Thyroid gland (tissue), 4 donors: ENCODE measurements at places on chromosomes 5 and 9.

- no peaks in the 10 kb centered on the region for H3K36me3 ChIP-seq
- H3K4me1 ChIP-seq, result peaks cover 3% of the 10 kb centered on the region
- H3K4me3 ChIP-seq, result no peak overlapping the region
- H3K27me3 ChIP-seq, result no peaks in the 10 kb centered on the region
- no peak for DNase-seq
- no peak overlapping the region for H3K27ac ChIP-seq
These were observed 64.9 kb upstream of the HSPB3 start for GRCh38 chr5:54390539-54391031.

GRCh38 chr5:16140417-16140816, 39.2 kb downstream of the MARCHF11 start:
- no peak overlapping the region for H3K27ac ChIP-seq
- DNase-seq, result no peak
- H3K4me1 ChIP-seq, result no peaks in the 10 kb centered on the region
- H3K27me3 ChIP-seq, result no peaks in the 10 kb centered on the region

DNA sequence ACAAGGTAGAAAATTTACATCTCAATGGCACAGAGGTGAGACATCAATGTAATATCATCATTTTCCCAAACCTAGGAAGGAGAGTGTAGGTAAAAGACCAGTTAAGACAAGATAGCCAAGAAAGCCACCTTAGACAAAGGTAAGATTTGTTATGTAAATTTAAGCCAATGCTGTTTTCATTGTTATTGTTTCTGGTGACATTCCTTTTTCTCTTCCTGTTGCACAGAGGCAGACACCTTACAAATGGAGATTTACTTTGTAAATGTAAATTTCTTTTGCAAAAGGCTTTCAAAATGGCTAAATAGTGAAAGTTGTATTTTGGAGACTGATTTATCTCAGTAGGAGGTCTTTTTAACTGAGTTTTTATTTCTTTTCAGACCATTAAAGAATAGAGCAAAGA, 159.1 kb downstream of the YIPF5 start:
- no peak overlapping the region for H3K27ac ChIP-seq
- H3K4me1 ChIP-seq, result no peaks in the 10 kb centered on the region

DNA sequence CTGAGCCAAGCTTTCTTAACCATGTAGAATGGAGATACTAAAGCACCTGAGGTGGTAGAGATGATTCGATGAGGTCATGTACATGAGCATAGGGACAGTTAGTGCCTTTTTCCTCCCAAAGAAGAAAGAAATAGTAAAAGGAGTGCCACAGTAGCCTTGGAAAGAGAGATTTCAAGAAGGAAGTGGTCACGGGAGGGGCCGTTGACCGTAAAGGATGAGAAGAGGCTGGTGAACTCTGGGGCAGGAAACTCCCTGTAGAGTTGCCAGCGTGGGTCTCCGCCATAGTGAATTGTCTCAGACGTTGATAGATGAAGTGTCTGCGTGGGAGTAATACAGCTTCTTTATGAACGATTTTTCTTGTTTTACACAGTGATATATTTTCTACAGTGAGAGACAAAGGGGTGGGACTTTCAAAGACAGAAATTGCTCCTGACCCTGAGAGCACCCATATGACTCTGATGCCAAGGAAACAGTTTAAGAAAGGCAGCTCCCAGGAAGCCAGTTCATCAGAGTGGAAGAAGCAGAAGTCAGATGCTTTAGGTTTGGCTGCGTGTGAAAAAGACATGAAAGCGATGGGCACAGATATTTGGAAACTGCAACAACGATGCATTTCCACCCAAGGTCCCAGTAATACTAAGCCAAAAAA, 41.3 kb downstream of the UGCG start:
- H3K27ac ChIP-seq, result no peak overlapping the region
- peaks cover 7% of the 10 kb centered on the region for H3K4me1 ChIP-seq
- no peaks in the 10 kb centered on the region for H3K27me3 ChIP-seq
- H3K4me3 ChIP-seq, result no peak overlapping the region

- DNase-seq, result no peak
- H3K27me3 ChIP-seq, result no peaks in the 10 kb centered on the region
These were observed 88.9 kb downstream of the KCNT1 start for GRCh38 chr9:135790850-135791249.

DNA sequence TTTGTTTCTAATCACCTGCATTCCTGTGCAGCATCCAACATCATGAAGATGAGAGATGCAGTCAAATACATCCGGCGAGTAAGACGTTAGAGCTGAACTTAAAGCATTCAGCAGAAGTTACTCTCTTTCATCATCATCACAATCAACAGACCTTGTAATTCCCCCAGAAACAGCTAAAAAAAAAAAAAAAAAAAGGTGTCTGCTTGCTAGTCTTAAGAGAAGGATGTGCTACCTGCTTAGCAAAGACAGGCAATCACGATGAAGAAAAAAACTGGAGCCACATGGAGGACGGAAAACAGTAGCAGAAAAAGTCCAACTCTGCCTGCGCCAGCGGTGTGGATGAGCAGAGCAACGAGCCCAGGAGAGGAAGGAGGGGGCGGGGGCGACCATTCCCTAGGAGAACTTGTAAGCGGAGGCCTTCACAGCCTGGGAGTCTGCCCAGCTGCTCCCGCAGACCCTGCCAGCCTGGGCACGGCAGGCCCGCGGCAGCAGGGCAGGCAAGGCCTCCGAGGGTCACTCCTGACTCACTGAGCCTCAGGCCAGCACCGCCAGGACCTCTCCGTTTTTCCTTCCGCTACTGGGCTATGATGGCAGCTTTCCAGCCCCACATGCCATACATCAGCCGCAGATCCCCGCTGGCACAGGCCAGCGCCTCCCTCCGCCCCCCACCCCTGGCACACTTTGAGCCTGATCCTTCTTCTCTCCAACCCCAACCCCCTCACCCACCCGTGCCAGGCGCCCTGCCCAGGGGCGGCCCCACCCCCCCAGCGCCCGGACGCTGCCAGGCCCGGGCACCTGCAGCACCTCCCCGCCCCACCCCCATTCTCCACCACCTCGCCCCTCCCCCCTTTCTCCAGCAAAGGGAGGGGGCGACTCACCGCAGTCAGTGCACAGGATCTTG, 1.4 kb downstream of the NRG2 start:
- H3K36me3 ChIP-seq, result no peaks in the 10 kb centered on the region
- peak; percentile 42 for DNase-seq
- H3K27ac ChIP-seq, result peak overlapping the region; percentile 27
- peak overlapping the region; percentile 53 for H3K4me3 ChIP-seq
- H3K4me1 ChIP-seq, result peaks cover 12% of the 10 kb centered on the region

GRCh38 chr5:81639556-81639955, 111.3 kb downstream of the SSBP2 start:
- H3K36me3 ChIP-seq, result no peaks in the 10 kb centered on the region
- H3K27ac ChIP-seq, result no peak overlapping the region
- no peak overlapping the region for H3K4me3 ChIP-seq
- DNase-seq, result no peak

DNA sequence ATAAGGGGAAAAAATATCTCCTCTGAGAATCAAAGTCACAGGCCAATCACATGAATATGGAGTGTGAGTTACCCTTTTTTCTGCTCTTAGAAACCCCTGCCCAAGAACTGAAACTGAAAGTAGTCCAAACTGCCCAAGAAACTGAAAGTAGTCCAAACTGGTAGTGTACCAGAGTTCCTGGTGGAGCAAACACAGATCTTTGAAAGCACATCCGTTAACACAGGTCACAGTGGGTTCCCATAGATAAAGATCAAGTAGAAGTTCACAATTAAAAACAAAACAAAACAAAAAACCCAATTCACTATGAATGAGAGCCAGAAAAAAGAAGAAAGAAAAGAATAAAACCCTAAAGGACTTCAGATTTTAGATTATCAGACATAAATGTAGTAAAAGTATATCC, 332.4 kb upstream of the EFNA5 start:
- H3K27ac ChIP-seq, result no peak overlapping the region
- H3K27me3 ChIP-seq, result no peaks in the 10 kb centered on the region
- H3K4me3 ChIP-seq, result no peak overlapping the region
- H3K36me3 ChIP-seq, result no peaks in the 10 kb centered on the region
- no peak for DNase-seq
- H3K4me1 ChIP-seq, result no peaks in the 10 kb centered on the region

GRCh38 chr5:27087747-27088146, 49.4 kb upstream of the CDH9 start:
- no peaks in the 10 kb centered on the region for H3K36me3 ChIP-seq
- H3K27ac ChIP-seq, result no peak overlapping the region
- H3K4me1 ChIP-seq, result no peaks in the 10 kb centered on the region
- H3K27me3 ChIP-seq, result no peaks in the 10 kb centered on the region
- no peak for DNase-seq
- H3K4me3 ChIP-seq, result no peak overlapping the region

DNA sequence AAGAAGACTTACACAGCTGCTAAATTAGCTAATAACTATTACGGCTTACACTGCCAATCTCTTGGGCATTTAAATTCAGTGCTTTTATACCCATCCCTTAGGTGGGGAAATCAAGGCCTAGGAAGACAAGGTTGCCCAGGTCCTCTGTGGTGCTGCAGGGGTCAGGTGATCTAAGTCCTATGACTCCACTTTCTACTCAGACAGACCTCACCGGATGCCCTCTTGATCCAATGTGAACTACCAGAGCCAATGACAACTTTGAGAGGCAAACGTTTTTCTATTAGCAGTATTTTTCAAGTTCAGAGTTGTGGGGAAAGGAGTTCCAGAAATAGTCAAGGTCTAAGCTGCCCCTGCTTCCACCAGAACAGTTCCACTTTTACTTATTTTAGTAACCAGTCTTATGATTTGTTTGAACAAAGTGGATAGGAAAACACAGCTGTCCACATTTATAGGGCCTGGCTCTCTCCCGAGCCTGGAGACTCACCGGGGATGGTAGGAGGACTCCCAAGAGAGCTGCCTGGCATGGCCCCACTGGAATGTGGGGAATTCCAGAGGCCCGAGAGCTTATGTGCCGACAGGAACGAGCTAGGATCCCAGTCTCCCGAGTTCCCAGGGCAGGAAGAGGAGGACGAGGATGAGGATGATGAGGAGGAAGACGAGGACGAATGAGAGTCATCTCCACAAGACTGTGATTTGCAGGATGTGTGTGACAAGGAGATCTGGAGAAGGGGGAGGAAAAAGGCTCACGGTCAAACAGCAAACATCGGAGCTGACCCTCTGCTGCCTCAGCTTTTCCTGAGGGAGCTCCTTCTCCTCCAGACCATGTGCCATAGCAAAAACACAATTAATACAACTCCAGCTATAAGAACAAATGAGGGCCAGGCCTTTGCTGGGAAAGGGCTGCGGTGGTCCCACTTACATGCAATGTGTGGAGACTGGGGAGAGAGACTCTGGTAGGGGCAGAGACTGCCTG, 16.7 kb downstream of the FAM193B start:
- H3K27me3 ChIP-seq, result no peaks in the 10 kb centered on the region
- H3K4me1 ChIP-seq, result peaks cover 13% of the 10 kb centered on the region
- DNase-seq, result no peak
- no peak overlapping the region for H3K27ac ChIP-seq

- peaks cover 10% of the 10 kb centered on the region for H3K4me1 ChIP-seq
- peaks cover 3% of the 10 kb centered on the region for H3K36me3 ChIP-seq
- no peak overlapping the region for H3K4me3 ChIP-seq
These were observed 5.4 kb downstream of the LSM11 start for GRCh38 chr5:157748760-157749461.

- no peaks in the 10 kb centered on the region for H3K27me3 ChIP-seq
- H3K4me1 ChIP-seq, result peaks cover 5% of the 10 kb centered on the region
- DNase-seq, result no peak
- no peak overlapping the region for H3K4me3 ChIP-seq
- H3K36me3 ChIP-seq, result no peaks in the 10 kb centered on the region
These were observed 83.1 kb downstream of the DPYSL3 start for GRCh38 chr5:147426640-147427327.

DNA sequence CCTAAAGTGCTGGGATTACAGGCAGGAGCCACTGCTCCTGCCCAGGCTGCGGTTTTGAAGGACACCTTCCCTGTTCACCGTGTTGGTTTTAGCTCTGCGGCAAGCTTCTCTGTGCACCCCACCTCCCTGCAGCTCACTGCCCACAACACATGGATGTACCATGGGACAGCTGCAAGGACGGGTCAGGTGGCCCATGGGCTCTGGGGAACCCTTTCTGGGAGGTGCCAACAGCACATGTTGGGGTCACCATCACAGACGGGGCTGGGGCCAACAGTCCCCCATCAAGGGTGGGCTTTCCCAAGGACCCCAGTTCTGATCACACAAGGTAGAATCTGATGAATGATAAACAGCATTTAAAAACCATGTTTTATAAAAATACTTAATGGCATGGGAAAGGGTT, 7.5 kb downstream of the EXD3 start:
- H3K4me1 ChIP-seq, result peaks cover 10% of the 10 kb centered on the region
- no peaks in the 10 kb centered on the region for H3K36me3 ChIP-seq
- no peak overlapping the region for H3K4me3 ChIP-seq
- no peak overlapping the region for H3K27ac ChIP-seq

DNA sequence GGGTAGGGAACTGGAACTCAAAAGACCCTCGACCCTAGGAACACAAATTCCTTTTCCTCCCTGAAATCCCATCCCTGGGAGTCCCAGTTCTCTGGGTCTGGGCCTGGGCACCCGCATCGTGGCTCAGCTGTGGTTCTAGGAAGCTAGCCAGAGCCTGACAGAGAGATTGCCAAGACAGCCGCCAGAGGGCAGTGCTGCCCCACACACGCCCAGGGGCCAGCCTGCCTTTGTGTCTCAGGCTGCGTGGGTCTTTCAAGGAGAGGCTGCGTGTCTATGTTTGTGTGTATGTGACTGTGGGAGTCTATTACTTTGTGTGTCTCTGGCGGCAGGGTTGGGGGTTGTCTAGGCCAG, 32.0 kb upstream of the TTLL11 start:
- no peaks in the 10 kb centered on the region for H3K4me1 ChIP-seq
- H3K36me3 ChIP-seq, result no peaks in the 10 kb centered on the region
- no peak overlapping the region for H3K4me3 ChIP-seq
- H3K27ac ChIP-seq, result no peak overlapping the region

- DNase-seq, result no peak
- H3K27ac ChIP-seq, result no peak overlapping the region
- no peaks in the 10 kb centered on the region for H3K36me3 ChIP-seq
- H3K4me3 ChIP-seq, result no peak overlapping the region
- H3K27me3 ChIP-seq, result no peaks in the 10 kb centered on the region
- H3K4me1 ChIP-seq, result no peaks in the 10 kb centered on the region
These were observed 67.0 kb upstream of the CDK5RAP2 start for GRCh38 chr9:120646948-120647347.

DNA sequence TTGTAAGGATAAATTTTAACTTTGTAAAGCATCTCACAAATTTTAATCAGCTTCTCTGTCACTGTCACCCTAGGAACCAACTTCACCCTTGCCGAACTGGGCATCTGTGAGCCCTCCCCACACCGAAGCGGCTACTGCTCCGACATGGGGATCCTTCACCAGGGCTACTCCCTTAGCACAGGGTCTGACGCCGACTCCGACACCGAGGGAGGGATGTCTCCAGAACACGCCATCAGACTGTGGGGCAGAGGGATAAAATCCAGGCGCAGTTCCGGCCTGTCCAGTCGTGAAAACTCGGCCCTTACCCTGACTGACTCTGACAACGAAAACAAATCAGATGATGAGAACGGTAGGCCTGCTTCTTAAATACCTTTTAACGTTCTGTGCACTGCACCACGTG, 916.3 kb upstream of the WWC1 start:
- no peak for DNase-seq
- H3K27ac ChIP-seq, result no peak overlapping the region
- H3K4me1 ChIP-seq, result no peaks in the 10 kb centered on the region
- no peaks in the 10 kb centered on the region for H3K27me3 ChIP-seq
